ENCODE measurements at places on chromosomes 2 and 18.
A peak's percentile ranks its signal among the peaks of the same experiment; 100 is the strongest.

DNA sequence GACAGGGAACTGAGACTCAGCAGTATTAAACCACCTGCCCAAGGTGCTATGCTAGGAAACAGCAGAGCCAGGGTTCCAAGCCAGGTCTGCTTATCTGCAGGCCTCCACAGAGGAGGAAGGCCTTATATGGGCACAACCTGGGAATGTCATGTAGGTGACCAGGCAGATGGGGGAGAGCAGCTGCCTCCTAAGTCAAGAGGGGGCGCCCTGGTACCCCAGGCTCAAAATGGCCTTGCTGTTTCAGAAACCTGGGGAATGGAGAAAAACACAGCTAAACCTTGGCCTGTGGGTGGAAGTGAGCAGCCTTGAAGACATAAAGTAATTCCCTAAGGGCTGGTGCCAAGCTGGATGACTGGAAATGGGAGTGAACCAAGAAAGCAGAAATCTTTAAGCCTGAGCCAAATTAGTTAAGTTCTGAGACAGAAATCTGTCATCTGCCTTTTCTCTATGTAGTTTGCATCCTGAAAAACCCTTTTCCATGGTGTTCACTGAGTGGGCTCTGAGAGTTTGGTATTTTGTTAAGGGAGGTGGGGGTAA lies 79.1 kb downstream of the MAPK4 start:
- DNase-seq = no peak

- DNase-seq = no peak
These were observed 3.4 kb downstream of the HDLBP start for GRCh38 chr2:241312082-241312481.

- DNase-seq = no peak
These were observed 134.4 kb downstream of the IKZF2 start for GRCh38 chr2:213016984-213017351.

GRCh38 chr2:206921529-206921928 lies 17.8 kb upstream of the CPO start:
- DNase-seq = no peak

- DNase-seq = no peak
These were observed 108.0 kb downstream of the SGPP2 start for GRCh38 chr2:222532315-222532714.

DNA sequence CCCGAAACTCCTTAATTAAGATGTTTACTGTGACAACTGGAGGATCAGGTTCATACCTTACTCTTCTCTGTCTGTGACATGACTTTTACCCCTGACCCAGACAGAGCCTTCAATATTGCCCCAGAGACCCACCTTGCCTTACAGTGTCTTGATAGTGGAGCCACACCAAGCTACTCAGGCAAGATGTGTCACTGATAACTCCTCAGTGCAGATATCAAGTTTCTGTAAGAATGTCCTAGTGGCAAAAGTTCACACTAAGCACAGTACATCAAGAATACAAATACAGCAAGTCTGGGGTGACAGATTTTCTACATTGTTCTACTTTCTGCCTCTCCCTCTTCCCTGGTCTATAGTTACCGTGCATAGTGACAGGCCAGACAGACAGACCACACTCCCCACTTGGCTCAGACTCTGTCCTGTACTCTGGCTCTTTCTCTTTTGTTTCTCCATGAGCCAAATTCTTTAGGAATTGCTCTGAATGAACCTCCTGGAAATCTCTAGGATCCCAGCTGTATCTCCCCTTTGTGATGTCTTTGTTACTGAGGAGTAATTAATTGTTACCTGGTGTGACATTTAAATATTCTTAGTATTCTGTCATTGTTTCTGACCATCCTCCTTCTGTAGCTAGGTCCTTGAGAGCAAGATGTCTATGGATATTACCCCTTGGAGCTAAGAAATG lies 24.1 kb upstream of the APOB start:
- no peak for DNase-seq

- no peak for DNase-seq
These were observed 81.1 kb downstream of the RAPH1 start for GRCh38 chr2:203453858-203454451.

GRCh38 chr2:176876493-176877103 lies 336.0 kb upstream of the HNRNPA3 start:
- DNase-seq = no peak

- DNase-seq = no peak
These were observed 265.5 kb downstream of the EIPR1 start for GRCh38 chr2:3112131-3112530.

GRCh38 chr2:6957031-6957714 lies 40.0 kb downstream of the RNF144A start:
- no peak for DNase-seq

- no peak for DNase-seq
These were observed 89.0 kb downstream of the INSIG2 start for GRCh38 chr2:118177318-118177717.

GRCh38 chr18:75678627-75679026 lies 251.1 kb upstream of the SMIM21 start:
- no peak for DNase-seq

GRCh38 chr2:17638196-17638743 lies 97.8 kb downstream of the VSNL1 start:
- no peak for DNase-seq

GRCh38 chr18:37435996-37436395 lies 129.6 kb downstream of the CELF4 start:
- DNase-seq = no peak

DNA sequence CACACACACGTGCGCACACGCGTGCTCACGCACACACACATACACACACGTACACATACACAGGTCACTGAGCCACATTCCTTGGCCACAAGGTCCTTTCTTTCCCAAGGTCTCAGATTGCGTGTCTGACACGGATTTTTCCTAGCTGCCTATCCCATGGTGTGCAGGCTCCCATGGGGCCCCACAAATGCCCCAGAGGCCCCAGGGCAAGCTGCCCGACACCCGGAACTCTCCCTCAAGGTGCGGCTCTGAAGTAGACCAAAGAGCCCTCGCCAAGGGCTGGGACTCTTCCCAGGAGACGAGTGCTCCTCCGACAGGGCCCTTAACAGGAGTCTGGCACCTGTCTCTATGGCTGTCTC lies 46.7 kb downstream of the SDC1 start:
- DNase-seq = no peak

- no peak for DNase-seq
These were observed 85.9 kb downstream of the GLI2 start for GRCh38 chr2:120821446-120822160.

DNA sequence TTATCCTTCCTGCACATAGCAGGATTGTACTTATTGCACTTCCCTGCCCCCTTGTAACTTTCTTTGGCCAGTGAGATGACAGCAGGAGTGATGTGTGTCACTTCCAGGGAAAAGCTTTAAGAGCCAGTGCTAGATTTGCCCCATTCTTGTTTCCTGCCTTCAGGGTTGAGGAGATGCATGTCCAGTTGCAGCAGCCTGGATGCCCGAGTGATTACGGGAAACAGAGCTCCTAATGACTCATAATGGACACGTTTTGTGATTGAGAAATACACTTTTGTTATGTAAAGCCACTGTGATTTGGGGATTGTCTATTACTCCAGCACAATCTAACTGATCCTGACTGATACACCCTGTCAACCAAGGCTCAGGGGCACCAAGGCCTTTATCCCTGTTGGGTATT lies 5.0 kb upstream of the TET3 start:
- no peak for DNase-seq

DNA sequence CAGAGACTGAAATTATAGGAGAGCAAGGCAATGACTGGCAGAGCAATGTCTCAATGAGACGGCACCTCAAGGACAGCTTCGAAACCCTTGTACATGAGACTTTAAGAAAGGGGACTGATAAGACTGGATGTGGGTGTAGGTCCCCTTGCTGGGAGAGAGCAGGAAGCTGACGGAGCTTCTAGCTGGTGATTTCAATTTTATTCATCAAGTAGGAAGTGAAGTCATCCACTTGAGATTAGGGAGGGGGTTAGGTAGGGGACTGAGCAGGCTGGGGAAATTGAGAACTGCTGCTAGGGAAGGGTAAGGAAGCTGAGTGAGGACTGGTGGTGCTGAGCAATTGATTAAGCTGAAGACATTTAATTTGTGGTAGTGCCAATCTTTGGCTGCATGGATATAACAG lies 99.5 kb upstream of the ITGB6 start:
- no peak for DNase-seq

DNA sequence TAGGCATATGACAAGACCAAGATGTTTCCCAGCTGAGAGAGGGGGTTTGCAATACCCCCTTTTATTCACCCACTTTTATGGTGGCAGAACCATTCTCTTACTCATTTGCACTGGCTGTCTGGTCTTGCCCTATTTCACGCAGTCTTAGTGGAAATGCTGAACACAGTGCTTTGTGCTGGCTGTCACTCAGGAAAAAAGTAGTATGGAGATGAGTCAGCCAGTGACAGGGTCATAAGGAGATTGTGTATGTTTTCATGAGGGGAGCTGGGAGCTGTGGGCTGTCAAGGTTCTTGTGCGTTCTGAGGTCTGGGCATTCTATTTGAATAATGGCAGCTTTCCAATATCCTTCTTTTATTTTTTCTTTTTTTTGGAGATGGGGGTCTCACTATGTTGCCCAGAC lies 10.9 kb upstream of the CNRIP1 start:
- DNase-seq = no peak

GRCh38 chr18:75351409-75351808 lies 76.1 kb downstream of the SMIM21 start:
- DNase-seq = no peak

DNA sequence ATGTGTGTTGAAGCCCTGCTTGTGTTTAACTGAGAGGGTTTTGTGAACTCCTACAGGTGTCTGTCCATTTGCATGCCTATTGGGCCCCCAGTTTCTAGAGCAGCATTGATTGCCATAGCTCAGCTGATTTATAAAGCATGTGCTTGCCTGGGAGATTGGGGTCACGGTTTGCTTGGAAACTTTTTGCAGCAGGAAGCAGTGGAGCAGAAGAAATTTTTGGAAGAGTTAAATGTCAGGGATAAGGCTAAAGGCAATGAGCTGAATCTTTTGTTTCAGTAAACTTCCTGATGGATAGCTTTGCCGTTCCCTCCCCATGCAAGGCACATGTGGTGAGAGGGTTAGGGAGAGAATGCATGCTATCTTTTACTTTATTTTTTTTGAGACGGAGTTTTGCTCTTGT lies 102.2 kb downstream of the PTPRM start:
- DNase-seq = no peak

DNA sequence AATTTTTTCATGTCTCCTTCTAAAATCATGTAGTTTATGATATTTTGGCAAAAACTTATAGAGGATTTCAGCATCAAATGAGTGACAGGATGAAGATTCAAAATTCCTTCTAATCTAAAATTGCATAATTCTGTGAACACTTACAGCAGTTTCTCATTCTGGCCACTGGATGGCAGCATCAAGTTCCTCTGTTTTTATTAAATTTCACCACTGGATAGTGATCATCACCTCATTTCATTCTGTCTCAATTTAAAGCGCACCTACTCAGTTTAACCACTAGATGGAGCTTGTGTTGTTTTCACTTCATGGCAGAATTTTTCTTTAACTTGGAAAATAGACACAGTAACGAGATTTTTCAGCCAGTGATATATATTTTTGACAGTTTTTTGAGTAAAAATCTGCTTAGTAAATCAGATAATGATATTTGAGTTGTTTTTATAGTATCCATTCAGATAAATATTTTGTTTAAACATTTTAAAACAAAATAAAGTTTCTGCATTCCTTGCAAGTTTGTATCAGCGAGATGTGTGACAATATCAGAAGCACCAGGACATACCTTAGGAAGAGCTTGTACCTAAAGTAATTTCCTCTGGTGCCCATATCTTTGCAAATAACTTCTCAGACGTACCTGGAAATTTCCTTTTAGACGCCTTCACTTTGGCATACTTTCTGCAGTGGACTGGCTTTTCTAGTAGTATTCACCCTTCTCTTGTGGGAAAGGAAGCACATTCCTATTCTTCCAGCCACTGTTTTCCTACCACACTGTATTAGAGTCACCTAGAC lies 94.7 kb upstream of the ARHGAP15 start:
- DNase-seq = peak; percentile 12

DNA sequence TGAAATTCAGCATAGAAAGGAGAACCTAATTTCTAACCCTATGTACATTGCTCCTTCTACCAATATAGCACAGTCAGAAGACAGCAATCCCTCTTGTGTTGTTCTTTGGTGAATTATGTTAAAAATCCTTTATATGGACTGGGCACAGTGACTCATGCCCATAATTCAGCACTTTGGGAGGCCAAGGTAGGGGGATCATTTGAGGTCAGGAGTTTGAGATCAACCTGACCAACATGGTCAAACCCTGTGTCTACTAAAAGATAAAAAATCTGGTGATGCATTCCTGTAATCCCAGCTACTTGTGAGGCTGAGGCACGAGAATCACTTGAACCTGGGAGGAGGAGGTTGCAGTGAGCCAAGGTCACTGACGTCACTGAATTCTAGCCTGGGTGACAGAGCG lies 195.6 kb downstream of the TMX3 start:
- no peak for DNase-seq

- no peak for DNase-seq
These were observed 41.4 kb downstream of the OXER1 start for GRCh38 chr2:42722320-42723190.

- no peak for DNase-seq
These were observed 39.6 kb upstream of the KLF7 start for GRCh38 chr2:207205173-207205957.

DNA sequence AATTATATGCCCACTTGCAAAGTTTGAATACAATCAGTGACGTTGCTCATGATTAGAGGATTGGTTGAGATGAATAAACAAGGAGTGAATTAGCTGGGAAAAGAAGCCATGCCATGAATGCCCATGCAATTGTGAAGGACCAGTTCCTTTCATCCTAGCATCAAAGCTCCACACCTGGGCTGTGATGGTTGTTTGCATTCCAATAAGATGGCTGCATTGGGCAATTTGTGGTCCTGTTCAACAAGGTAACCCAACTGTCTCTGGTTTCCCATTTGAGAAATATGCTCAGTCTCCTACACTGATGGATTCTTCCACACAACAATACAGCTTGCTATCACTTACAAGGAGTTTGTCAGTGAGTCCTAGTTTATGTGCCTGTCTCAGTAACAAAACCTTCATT lies 550.2 kb downstream of the STK39 start:
- DNase-seq = no peak

DNA sequence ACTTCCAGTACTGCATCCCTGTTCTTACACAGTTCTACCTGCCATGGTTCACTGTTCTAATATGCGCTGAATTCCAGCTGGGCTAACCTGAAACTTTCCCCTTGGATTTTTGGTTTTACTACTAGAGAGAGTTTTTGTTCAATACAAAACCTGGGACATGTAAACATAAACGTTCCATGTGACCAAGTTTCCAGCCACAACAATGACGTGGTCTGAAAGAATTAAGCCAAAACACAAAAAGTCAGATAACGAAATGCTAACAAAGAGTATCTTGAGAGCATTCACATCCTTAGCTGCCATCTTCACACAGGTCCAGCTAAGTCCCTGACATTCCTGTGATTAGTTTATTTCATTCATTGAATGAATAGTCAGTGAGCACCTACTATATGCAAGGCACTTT lies 467.0 kb upstream of the PKDCC start:
- DNase-seq = no peak

GRCh38 chr2:5991305-5991968 lies 299.3 kb downstream of the SOX11 start:
- no peak for DNase-seq

- DNase-seq = no peak
These were observed 312.4 kb downstream of the METTL4 start for GRCh38 chr18:2258954-2259353.

Data from stimulated activated CD4-positive, alpha-beta T cell treated with anti-CD3 and anti-CD28 coated beads, Interleukin-1b, Interleukin-23, amount 100 ng/mL, for 1 hour (primary cell).